ENCODE measurements at places on chromosomes 7 and 10.

DNA sequence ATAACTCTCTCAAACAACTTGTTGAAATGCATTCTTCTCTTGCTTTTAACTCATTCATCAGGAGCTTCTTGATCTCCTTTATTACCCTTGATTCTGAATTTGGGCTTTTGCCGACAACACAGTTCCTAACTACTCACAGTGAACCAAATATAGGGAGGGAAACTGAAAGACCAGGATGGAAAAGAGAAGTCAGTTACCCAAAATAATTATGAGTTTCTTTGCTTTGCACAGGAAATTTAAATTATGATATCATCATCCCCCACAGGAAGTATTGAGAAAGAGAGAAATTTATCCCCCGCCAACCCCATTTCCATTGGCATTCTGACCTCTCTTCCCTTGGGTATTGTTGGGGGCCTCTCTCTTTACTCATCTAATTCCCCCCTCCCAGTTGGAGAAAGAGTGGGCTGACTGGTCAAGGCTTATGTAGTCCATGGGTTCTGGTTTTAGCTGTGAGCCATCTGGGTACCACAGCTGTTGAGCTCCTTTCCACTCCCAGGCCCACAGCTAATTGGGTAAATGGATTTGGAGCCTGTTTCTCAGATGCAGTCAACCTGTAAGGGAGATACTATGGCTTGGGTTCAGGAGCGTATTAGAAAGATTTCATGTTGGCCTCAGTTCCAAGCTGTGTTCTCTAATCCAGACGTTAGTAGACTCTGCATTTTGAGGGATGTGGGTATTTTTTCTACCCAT, 109.0 kb downstream of the FZD1 start:
- DNase-seq = no peak

DNA sequence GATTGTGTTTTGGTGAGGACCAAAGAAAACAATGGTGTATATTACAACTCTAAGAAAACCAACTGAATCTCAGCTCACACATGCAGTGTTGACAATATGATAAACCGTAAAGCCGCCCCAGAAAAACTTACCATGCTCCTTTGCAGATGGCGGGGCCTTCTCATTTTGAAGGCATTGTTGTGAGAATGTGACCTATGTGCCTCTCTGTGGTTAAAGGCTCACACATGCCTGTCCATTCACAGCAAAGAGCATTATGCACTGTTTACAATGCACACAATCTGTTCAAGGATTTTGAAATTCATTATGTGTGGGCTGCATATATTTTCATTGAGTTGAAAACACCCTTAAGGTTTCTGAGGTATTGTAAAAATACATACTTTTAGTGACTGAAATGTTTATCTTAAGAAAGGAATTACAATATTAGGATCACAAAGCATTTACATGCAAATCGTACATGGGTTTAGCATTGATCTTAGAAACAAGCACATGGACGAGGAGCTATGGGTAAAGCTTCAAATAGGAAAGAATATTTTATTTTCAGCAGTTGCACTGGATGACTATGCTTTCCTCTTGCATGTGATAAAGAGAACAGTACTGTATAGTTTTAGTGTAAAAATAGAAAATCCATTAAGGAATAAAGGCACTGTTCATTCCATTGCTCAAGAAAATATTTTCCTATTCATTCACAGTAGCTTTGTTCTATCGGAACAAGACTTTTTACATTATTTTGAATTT, 334.3 kb downstream of the ARL4A start:
- DNase-seq = no peak

DNA sequence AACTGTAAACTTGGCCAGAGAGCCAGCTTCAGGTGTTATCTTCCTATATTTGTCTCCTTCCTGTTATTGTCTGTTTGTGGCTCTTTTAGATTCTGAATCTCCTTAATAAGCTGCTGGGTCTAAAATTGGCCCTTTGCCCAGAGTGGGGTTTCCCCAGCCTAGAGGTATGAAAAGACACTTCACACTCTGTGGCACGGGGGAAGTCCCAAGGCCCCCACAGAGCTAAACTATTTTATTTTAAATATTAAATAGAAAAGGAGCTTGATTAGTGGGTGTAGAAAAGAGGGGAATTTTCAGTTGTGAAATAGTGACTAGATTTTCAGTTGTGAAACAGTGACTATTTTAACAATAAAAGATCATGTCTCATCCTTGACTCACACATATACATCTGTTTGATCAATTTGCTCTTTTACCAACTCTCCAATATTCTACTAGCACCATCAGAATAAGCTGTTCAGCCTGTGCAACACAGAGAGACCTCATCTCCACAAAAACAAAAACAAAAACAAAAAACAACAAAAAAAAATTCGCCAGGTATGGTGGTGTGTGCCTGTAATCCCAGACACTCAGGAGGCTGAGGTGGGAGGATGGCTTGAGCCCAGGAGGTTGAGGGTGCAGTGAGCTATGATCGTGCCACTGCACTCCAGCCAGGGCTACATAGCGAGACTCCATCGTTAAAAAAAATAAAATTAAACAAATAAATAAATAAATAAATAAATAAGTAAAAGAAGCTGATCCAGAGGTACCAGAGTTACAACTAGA, 24.9 kb upstream of the ADO start:
- DNase-seq = no peak

- DNase-seq = no peak
Observed at GRCh38 chr7:81482600-81483186, 287.2 kb downstream of the HGF start.

- DNase-seq = peak; percentile 5
Observed at GRCh38 chr10:43145311-43145710, 7.1 kb downstream of the CSGALNACT2 start.

All from NCI-H187 (cell line).